ENCODE measurements at places on chromosomes 2 and 18.

- no peak for DNase-seq
Observed at GRCh38 chr2:189222468-189223105, 43.0 kb upstream of the COL5A2 start.

GRCh38 chr2:197075754-197076337, 149.3 kb upstream of the PGAP1 start:
- no peak for DNase-seq

- DNase-seq: no peak
Observed at GRCh38 chr2:163314712-163315111, 421.1 kb downstream of the FIGN start.

DNA sequence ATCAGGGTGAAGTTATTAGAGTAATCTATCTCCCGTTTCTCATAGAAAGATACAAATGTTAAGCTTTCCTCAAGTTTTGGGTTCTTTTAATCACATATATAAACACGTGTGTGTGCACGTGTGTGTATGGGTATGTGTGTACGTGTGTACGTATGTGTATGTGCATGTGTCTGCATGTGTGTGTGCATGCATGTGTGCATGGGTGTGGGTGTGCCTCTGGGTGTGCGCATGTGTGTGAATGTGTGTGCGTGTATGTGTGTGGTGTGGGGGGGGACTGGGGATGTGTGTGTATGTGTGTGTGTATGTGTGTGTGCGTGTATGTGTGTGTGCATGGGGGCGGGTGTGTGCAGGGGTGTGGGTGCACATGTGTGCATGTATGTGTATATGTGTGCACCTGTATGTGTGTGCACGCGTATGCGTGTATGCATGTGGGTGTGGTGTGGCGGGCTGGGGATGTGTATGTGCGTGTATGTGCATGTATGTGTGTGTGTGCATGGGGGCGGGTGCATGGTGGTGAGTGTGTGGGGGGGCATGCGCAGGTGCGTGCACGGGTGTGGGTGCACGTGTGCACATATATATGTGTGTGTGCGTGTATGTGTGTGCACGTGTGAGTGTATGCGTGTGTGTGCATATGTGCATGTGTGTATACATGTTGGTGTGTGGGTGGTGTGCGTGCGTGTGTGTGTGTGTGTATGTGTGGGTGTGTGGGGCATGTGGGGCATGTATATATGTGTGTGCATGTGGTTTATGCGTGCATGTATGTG, 304.0 kb downstream of the MBD2 start:
- DNase-seq: no peak

DNA sequence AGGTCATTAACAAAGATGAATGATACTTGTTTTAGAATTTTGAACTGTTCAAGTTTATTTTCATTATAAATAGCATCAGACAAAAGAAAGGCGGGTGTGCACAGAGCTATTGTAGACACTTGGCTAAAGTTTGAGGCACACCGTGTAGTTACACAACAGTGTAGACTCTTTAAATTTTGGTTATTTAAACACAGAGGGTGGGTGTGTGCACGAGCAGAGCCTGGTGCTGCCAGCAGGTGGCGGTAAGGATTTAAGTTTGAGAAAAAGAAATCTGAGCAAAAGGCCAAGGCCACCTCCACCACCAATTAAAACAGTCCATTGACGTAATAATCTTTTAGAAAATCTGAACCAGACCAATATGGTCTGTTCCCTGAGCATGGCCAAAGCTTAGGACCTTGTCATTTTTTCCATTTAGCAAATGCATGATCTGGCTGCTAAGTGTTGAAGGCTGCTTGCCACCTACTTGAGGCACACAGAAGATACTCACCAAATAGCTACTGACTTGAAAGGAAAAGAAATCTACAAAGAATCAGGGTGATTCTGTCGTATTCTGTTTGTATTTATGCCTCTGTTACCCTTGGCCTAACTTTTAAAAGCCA, 14.3 kb downstream of the COPS7B start:
- peak; percentile 32 for DNase-seq

- DNase-seq: no peak
Observed at GRCh38 chr2:5540856-5541255, 151.3 kb upstream of the SOX11 start.
